ENCODE measurements at places on chromosomes 13 and 19.

GRCh38 chr19:38869160-38869835, 8.8 kb downstream of the RINL start:
- DNase-seq, result peak; percentile 6

DNA sequence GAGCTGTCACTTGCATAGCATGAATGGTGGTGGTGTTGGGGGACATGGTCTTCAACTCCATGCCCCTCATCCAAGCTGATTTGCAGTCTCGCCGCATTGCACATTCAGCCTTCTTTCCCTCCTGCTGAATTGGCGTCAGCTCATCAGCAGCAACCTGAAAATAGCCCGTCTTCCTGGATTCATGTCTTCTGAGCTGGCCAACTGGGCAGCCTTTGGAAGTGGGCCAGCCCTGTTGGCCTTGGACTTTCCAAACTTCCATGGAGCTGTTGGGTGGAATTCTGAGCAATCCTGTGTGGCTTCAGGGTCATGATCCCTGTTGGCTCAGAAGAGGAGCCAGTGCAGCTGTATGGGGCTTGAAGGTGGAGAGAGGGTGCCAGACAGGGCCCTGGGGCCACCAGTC, 68.8 kb downstream of the ZNF536 start:
- no peak for DNase-seq

GRCh38 chr13:50747737-50748350, 95.6 kb downstream of the DLEU7 start:
- DNase-seq, result no peak

DNA sequence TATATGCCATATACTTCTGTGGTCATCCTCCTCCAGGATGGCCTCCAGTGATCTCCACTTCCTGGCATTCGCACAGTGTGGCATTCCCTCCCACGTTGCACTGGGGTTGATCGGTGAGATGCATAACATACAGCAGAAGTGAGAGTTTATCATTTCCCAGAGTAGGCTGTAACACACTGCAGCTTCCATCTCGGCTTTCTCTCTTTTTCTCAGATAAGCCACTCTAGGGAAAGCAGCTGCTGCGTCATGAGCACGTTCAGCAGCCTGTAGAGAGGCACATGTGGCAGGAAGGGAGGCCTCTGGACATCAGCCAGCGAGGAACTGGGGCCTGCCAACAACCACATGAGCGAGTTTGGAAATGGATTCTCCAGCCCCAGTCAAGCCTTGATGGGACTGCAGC, 807.1 kb downstream of the DIAPH3 start:
- no peak for DNase-seq

DNA sequence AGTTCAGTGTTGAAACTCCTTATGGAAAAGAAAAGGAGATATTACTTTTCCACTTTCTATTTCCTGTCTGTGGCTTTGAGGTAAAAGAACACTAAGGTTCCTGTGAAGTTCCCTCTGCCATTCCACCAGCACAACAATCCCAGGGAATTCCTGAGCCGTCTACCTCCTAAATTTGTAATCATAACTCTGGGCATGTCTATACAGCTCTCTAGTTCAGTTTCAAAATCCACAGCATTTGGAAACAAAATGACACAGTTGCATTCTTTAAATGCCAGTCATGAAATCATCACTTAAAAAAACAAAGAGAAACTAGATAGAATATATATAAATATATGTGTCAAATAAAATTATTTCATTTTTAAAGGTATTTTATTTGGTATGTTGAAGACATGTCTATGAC, 9.0 kb upstream of the THSD1 start:
- no peak for DNase-seq

DNA sequence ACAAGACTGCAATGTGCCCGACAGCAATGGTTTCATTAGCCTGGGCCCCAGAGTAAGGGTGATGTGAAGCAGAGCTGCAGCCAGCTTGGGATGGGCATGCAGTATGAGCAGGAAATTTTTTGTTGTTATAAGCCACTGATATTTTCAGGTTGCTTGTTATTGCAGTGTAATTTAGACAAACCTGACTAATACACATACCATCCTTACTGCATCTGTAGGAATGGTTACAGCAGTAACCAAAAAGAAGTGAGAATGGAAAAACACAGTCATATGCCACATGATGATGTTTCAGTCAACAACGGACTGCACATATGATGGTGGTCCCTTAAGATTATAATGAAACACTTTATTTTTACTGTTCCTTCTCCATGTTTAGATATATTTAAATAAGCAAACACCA, 8.6 kb upstream of the POMP start:
- no peak for DNase-seq

DNA sequence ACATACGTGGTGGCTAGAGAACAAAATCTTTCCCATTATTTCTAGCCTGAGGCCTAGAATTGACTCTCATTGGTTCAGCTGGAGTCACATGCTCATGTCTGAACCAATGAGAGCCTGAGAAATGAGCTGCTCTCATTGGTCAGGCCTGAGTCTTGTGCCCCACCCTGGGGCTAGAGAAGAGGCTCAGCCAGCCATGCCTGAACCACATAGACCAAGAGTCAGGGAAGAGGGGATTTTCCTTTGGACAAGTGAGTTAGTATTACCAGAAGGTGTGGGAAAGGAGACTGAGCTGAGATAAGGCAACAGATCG, 6.9 kb downstream of the FXYD5 start:
- DNase-seq, result no peak

- DNase-seq, result peak; percentile 72
Observed at GRCh38 chr19:39474139-39474620, 6.5 kb upstream of the TIMM50 start.

DNA sequence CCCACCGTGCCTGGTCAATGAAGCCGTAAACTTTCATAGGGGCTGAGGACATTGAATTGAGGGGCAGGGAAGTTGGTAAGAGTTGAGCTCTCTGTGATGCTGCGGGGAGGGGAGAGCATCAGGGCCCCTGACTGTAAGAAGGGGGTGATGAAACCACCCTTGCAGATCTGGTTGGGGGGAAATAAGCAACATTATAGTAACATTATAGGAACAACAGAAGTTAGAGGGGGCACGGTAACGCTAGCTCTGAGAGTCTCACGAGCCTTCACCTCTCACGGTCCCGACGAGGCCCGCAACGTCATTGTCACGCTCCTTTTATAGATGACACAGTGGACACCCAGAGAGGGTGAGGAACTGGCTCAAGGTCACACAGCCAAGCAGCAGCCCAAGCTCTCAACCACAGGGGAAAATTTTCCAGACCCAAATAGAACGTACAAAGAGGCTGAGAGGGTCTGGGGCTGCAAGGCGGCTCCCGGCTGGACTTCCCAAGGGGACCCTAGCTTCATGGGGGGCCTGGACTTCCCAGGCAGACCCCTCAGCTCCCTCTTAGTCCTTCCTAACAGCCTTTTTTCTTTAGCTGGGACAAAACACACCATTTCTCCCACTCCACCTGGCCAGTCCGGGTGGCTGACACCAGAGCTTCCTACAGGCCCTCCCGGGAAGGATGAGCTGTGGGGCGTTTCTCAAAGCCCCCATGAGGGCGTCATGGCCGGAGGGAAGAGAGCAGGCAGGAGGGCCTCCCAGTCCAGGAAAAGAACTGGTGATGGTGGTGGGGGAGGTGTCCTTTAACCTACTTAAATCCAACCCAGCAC, 4.1 kb downstream of the TLE5 start:
- DNase-seq, result no peak

DNA sequence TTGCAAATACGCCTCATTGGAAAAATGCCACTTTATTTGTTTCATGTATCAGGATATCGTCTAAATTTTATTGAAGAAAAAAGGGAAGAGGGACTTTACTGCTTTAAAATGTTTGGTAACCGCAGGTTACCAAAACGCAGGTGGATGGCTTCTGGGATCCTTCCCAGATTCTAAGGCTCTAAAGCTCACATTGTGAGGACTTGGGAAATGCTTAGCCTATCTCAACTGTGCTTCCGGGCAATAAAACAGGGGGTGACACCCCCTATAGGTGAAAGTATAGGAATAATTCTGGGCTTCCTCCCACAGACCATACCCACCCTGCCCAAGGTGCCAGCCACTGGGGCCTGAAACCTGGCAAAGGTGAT, 73.2 kb upstream of the IPO5 start:
- no peak for DNase-seq

GRCh38 chr13:53778937-53779336, 750.3 kb downstream of the OLFM4 start:
- DNase-seq, result no peak

- DNase-seq, result peak; percentile 50
Observed at GRCh38 chr19:13764101-13764807, at the start of gene MRI1. MRI1 (plus strand) TSS chr19:13764522; CDS start chr19:13764589, 67 bp downstream.

DNA sequence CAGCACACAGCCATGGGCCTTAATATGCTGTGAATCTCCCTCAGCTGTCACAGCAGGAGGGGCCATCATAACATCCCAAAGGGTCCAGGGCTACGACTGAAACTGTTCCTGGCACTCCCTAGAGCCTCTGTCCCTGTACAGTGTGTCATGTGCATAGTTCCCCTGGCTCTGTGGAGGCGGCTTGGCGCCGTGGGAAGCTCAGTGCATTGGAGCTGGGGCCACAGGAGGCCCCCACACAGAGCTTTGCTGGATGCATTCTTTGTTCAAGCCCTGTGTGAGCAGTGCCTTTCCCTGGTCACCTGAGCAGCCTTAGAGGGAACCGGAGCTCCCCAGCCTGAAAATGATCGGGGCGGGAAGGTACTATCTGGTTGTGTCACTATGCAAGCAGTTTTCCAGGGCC, 21.4 kb downstream of the UBXN6 start:
- no peak for DNase-seq

DNA sequence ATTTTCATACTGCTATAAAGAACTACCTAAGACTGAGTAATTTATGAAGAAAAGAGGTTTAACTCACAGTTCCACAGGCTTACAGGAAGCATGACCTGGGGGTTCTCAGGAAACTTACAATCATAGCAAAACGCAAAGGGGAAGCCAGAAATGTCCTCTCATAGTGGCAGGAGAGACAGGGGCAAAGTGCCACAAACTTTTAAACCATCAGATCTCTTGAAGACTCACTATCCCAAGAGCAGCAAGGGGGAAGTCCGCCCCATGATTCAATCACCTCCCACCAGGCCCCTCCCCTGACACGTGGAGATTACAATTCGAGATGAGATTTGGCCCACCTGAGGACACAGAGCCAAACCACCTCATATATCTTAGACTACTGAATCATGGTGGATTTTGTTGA, 198.7 kb downstream of the KCTD12 start:
- no peak for DNase-seq

DNA sequence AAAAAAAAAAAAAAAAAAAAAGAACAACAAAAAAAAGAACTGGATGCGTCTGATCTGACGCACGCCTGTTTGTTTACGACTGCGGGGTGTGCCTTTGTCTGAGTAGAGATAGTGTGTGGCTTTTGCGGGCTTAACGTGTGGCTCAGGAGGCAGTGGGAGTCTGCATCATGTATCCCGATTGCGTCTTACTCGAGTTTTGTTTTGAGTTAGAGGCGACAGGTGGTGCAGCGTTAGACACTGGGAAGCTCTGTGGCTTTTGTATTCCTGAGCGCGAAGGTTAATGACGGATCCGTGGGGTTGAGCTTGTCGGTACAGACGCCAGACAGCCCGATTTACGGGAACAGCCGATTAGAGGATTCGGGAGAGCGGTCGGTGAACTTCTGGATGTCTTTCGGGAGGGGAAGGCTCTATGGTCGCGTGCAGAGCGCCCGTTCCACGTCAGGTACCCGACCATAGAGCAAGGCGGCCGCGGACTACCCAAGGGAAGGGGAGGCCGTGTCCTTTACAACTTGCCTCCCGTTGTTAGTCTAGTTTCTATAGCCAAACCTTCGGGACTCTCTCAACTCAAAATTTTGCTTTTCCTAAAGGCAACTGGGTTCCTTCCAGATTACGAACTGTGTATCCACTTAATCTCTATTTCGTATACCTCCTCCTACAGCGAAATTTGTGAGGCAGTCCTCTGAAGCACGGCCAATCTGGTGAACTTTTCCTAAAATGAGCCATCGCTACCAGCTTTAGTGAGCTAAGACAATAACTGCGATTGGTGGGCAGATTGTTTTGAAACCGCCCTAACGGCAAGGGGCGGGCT, 926 bp upstream of the HNRNPUL1 start:
- peak; percentile 87 for DNase-seq

- no peak for DNase-seq
Observed at GRCh38 chr13:74819549-74819948, 662.4 kb downstream of the TBC1D4 start.

Measured in stimulated activated naive CD4-positive, alpha-beta T cell treated with Interleukin-2 at 50 U/mL for 16 hours (primary cell).